Panc1 (cell line): ENCODE measurements at places on chromosomes 1 and 21. TPM values are rescaled to one million over a fixed set of nuclear protein-coding genes. Genes with fewer than 3 reads are reported as not detected.

The AJAP1 gene
- not detected for total RNA-seq

The WNT3A gene
- not detected for total RNA-seq

The TRIM63 gene
- not detected for total RNA-seq

The RPE65 gene
- total RNA-seq, result not detected

The ILDR2 gene
- 0.08 TPM for total RNA-seq

The TFF2 gene
- 1.1 TPM for total RNA-seq

The IVL gene
- total RNA-seq, result not detected

The DENND2C gene
- total RNA-seq, result 1.1 TPM

The SPTA1 gene
- not detected for total RNA-seq

The SCYL3 gene
- 7.8 TPM for total RNA-seq

The PYHIN1 gene
- not detected for total RNA-seq

The FCRLA gene
- 0.15 TPM for total RNA-seq

The NBPF6 gene
- not detected for total RNA-seq

The LCE5A gene
- total RNA-seq, result not detected

The RSPH1 gene
- total RNA-seq, result 0.46 TPM
